ENCODE measurements at places on chromosomes 1 and 21. TPM values are rescaled to one million over a fixed set of nuclear protein-coding genes. Genes with fewer than 3 reads are reported as not detected.

GRCh38 chr1:71787699-71788098 lies 494.6 kb downstream of the NEGR1 start:
- peaks cover 9% of the 10 kb centered on the region for H3K4me1 ChIP-seq
- no peaks in the 10 kb centered on the region for H3K27me3 ChIP-seq
- H3K4me3 ChIP-seq, result no peak overlapping the region
- no peak overlapping the region for H3K27ac ChIP-seq
- DNase-seq, result no peak

GRCh38 chr1:28580722-28581530 lies 11.1 kb upstream of the RAB42 start:
- peaks cover 45% of the 10 kb centered on the region for H3K36me3 ChIP-seq
- DNase-seq, result peak; percentile 63
- H3K4me3 ChIP-seq, result peak overlapping the region; percentile 84
- peaks cover 37% of the 10 kb centered on the region for H3K4me1 ChIP-seq
- no peaks in the 10 kb centered on the region for H3K27me3 ChIP-seq
- peak overlapping the region; percentile 97 for H3K27ac ChIP-seq

The RRP1B gene
- 14.9 TPM for total RNA-seq

The UBL4B gene
- total RNA-seq, result not detected

DNA sequence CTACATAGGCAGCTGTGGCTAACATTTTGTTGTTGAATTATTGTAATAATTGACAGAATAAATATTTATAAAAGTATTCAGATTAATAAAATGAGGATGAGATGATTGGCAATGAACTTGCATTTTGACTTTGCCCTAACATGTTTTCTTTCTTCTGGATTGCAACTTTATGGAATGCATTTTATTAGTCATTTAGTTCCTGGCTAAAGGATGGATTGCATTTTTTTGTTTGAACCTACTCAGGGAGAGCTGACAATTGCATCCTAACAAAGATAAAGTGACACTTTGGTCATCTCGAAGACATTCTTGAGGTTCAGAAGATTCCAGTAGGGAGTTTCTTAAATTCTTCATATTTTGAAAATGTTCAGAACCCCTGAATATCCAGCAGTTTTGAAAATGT lies 37.5 kb downstream of the PGM1 start:
- H3K36me3 ChIP-seq, result peaks cover 53% of the 10 kb centered on the region
- no peaks in the 10 kb centered on the region for H3K4me1 ChIP-seq
- H3K27ac ChIP-seq, result no peak overlapping the region
- H3K4me3 ChIP-seq, result no peak overlapping the region

DNA sequence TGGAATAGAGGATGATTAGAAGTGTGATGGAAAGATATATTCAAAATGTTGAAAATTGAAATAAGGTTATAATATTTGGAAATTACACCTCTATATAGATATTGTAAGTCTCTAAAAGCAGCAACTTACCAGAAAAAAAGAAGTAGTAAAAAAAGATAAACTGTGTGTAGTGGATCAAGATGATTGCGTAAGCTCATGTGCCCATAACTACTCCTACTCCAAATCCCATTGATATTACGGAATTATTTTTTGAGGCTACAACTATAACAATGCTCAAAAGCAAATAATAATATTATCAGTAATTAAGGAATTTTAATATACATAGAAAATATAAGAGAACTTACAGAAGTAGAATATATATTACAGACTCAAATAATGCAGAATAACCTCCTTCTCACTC lies 33.6 kb downstream of the CATSPERE start:
- H3K4me3 ChIP-seq, result no peak overlapping the region
- no peaks in the 10 kb centered on the region for H3K4me1 ChIP-seq
- no peak overlapping the region for H3K27ac ChIP-seq
- no peak for DNase-seq
- no peaks in the 10 kb centered on the region for H3K27me3 ChIP-seq
- no peaks in the 10 kb centered on the region for H3K36me3 ChIP-seq

DNA sequence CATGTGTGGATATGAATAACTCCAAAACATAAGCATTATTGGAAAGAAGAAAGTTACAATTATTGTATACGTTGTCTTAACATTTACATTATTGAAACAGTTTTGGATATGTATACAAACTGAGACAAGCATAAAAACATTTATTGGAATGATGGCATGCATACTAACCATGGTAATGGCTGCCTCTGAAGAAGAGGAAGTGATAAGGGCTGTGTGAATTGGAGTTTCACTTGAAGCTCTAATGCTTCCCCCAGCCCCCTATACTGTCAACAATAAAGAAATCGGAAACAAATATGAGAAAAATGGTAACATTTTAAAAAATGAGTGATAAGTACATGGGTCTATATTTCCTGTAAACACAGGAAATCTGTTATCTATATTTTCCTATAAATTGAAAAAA lies 367.7 kb upstream of the DPYD start:
- no peaks in the 10 kb centered on the region for H3K36me3 ChIP-seq
- no peaks in the 10 kb centered on the region for H3K27me3 ChIP-seq
- no peak overlapping the region for H3K4me3 ChIP-seq

DNA sequence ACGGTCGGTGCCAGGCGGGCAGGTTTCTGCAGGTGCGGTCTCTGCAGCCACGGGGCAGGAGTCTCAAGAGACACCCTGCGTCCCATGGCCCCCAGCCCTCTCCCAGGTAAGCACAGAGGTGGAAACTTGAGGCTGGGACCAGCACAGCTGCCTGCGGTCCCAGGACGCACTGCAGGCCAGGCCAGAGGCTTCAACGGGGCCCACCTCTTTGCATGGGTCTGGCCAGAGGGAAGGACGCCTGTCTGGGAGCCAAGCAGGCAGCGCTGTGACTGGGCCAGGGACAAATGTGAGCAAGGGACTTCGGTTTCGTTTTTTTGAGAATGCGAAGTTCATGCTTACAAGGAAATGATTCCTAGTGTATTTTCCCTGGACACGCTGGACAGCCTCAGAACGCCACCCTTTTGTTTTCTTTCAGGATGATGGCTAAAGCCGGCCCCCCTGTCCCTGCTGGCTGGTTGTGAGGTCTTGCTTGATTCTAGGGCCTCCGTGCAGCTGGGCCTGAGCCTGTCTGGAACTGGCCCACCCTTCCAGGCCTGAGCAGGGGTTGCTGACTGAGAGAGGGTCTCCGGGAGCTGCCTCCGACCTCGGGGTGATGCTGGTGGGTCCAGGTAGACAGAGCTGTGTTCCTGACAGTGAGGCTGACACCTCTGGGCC lies 38.3 kb downstream of the MORN1 start:
- peaks cover 15% of the 10 kb centered on the region for H3K4me1 ChIP-seq
- no peak overlapping the region for H3K4me3 ChIP-seq
- peak; percentile 57 for DNase-seq
- no peaks in the 10 kb centered on the region for H3K27me3 ChIP-seq
- peak overlapping the region; percentile 74 for H3K27ac ChIP-seq

- H3K27me3 ChIP-seq, result no peaks in the 10 kb centered on the region
- H3K27ac ChIP-seq, result no peak overlapping the region
- no peak for DNase-seq
- no peaks in the 10 kb centered on the region for H3K36me3 ChIP-seq
- no peaks in the 10 kb centered on the region for H3K4me1 ChIP-seq
- no peak overlapping the region for H3K4me3 ChIP-seq
Observed at GRCh38 chr1:203206129-203206687, 19.7 kb upstream of the CHI3L1 start.

- no peak overlapping the region for H3K27ac ChIP-seq
- DNase-seq, result no peak
- peaks cover 55% of the 10 kb centered on the region for H3K4me1 ChIP-seq
Observed at GRCh38 chr1:178541379-178541778, 28.5 kb downstream of the TEX35 start.

GRCh38 chr1:9439074-9439761 lies 100.0 kb upstream of the SLC25A33 start:
- DNase-seq, result peak; percentile 60
- H3K4me1 ChIP-seq, result peaks cover 38% of the 10 kb centered on the region
- H3K36me3 ChIP-seq, result no peaks in the 10 kb centered on the region
- H3K27me3 ChIP-seq, result no peaks in the 10 kb centered on the region
- peak overlapping the region; percentile 46 for H3K27ac ChIP-seq

The HSD3B1 gene
- total RNA-seq, result not detected

DNA sequence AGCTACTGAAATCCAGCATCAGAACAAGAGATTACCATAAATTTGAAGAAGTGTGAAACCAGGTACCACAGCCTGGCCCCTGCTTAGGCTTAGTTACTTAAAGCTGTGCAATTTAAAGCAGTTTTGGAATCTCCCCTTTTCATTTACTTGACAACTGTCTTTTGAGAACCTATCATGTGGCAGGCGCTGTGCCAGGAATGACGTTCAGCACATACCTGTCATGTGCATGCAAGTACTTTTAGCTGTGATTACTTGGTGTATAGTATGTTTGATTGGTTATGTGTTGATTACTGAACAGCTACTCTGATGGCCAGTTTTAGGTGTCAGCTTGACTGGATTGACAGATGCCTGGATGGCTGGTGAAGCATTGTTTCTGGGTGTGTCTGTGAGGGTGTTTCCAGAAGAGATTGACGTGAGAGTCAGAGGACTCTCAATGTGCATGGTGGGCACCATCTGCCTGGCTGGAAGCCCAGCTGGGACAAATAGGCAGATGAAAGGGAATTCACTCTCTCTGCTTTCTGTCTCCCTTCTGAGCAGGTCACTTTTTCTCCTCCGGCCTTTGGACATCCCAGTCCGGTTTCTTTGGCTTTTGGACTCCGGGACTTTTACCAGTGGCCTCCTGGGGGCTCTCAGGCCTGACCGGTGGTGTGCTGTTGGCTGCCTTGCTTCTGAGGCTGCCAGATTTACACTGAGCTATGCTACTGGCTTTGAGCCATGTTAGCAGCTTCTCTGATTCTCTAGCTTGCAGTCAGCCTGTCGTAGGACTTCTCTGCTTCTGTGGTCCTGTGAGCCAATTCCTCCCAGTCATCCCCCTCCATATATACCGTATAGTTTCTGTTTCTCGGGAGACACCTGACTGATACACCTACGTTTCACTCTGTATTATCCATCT lies 178.0 kb downstream of the RYR2 start:
- H3K27me3 ChIP-seq, result no peaks in the 10 kb centered on the region
- no peak for DNase-seq

The SMCP gene
- not detected for total RNA-seq

DNA sequence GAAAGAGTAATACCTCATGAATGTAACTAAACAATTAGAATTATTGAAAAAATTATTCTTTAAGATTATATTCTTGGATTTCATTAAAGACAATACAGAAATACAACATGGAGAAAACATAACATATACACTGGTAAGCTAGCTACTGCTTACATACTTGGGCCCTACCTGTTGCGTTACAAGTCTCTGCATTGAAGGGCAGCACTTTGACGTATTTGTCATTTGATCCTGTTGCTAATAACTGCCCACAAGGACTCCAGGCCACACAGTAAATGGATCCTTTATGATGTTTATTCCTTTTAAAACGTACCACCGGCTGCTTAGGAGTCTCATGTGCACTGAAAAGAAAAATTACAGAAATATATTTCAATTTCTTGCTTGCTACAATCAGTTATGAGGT lies 19.8 kb upstream of the CLCC1 start:
- H3K4me1 ChIP-seq, result no peaks in the 10 kb centered on the region
- H3K27me3 ChIP-seq, result no peaks in the 10 kb centered on the region
- no peak overlapping the region for H3K27ac ChIP-seq
- H3K36me3 ChIP-seq, result peaks cover 9% of the 10 kb centered on the region
- no peak overlapping the region for H3K4me3 ChIP-seq

- peak; percentile 62 for DNase-seq
- peaks cover 22% of the 10 kb centered on the region for H3K4me1 ChIP-seq
- no peaks in the 10 kb centered on the region for H3K36me3 ChIP-seq
- H3K27me3 ChIP-seq, result no peaks in the 10 kb centered on the region
- H3K4me3 ChIP-seq, result peak overlapping the region; percentile 76
- H3K27ac ChIP-seq, result peak overlapping the region; percentile 70
Observed at GRCh38 chr1:10429868-10430215, 391 bp upstream of the CENPS start.

- H3K4me3 ChIP-seq, result no peak overlapping the region
- H3K36me3 ChIP-seq, result no peaks in the 10 kb centered on the region
- no peak for DNase-seq
Observed at GRCh38 chr1:147847831-147848230, 54.8 kb upstream of the GJA8 start.

The PAPPA2 gene
- 0.43 TPM for total RNA-seq
